ENCODE measurements at places on chromosomes 5 and 9. TPM values are rescaled to one million over a fixed set of nuclear protein-coding genes. Genes with fewer than 3 reads are reported as not detected.

The OR1Q1 gene
- not detected for total RNA-seq

- DNase-seq = no peak
Measured at GRCh38 chr5:83955916-83956315, 235.3 kb upstream of the HAPLN1 start.

The ADRA1B gene
- total RNA-seq = 0.51 TPM

The PRR16 gene
- 5.2 TPM for total RNA-seq

The DOCK2 gene
- 11.5 TPM for total RNA-seq

The CBY3 gene
- total RNA-seq = not detected

GRCh38 chr9:94867842-94868312 lies 141.4 kb downstream of the AOPEP start:
- peak; percentile 56 for DNase-seq

DNA sequence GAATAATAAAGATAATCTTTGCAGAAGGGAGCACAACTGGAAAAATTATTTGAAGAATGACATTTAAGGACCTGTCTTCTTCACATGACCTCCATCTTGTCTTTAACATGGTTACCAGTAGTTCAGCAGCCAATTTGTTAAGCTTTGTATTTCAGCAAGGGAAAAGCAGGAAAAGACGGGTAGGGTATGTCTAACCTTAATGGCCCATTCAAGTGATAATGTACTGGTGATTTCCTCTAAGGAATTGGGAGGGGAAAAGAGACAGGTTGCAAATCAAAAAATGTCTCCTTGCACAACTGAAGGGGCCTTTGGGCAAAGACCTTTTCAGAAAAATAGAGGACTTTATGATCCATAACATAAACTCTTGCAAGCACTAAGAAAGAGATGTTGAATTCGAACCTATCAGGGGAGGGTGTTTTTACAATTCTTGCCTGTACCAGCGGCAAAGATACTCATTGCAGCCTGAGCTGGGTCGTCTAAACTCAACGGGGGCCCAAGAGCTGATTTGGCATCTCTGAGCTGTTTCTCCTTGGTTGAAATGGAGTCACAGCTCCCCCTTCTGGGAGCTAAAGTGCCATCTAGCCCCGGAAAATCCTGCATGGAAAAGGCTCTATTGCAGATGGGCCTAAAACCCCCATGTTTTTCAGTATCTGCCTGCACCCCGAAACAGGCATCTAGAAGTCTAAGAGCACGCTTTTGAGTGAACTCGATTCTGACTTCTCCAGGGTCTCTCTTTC lies 3.8 kb downstream of the BRINP1 start:
- peak; percentile 61 for DNase-seq

The PRXL2C gene
- 23.1 TPM for total RNA-seq

DNA sequence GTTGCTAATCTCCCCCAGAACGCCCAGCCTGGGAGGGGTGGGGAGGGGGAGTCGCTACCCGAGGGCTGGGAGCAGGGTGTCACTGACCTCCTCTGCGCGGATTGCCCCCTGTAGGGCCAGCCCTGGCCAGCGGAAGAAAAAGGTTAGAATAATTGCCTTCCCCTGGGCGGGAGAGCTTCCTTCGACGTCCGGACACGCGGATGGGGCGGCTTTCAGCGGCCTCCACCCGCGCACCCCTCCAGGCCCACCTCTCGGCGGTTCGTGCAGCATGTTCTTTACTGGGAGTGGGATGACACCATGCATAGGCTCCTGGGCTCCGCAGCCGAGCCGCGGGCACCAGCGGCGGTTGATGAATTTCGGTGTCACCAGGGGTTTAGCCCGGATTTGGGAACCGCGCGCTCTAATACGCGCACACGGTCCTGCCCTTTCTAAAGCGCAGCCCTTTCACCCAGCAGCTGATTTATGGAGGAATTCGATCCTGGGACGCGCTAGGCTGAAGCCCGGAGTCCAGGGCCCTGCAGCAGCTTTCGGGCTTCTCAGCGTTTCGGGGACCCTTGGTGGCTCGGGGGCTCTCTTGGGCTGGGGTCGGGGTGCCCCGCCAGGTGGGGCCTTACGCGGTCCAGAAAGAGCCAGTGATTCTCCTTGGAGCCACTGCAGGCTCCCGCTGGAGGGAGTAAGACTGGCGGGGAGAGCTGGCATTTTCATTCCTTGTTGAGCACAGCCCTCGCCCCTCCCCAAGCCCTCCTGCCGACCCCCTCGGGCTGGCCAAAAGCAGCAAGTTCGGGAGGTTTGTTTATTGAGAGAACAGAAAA lies 10.1 kb downstream of the LMX1B start:
- no peak for DNase-seq

DNA sequence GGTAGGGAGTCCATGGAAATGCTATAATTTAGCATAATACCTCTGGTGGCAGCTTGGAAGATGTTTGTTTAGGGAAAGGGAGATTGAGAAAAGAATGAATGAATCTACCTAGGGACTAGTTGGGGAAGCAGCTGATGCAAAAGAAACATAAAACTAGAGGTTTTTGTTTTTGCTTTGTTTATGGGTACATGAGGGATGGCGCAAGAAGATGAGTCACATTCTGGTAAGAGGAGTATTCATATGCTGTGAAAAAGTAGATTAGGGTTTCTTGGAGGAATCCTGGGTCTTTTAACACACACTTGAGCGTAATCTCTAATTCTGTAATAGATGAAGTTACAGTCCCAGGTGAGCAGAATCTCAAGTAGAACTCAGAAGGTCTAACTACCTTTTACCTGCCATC lies 17.1 kb downstream of the C9orf43 start:
- DNase-seq = no peak

The CTSL gene
- total RNA-seq = 70.1 TPM

DNA sequence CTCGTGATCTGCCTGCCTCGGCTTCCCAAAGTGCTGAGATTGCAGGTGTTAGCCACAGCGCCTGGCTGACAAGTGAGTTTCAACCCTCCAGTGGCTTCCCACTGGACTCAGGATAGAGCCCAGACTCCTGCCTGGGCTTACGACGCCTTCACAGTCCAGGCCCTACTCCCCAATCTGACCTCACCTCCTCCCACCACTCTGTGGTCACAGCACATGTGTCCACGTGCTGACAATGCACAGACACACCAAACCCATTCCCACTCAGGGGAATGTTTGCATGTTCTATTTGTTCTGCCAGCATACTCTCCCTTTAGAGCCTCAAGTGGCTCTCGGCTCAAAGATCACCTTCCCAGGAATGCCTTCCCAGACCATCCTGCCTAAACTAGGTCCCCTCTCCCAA lies 31.1 kb upstream of the TRIM14 start:
- no peak for DNase-seq

GRCh38 chr5:147805030-147805454 lies 22.5 kb upstream of the JAKMIP2 start:
- DNase-seq = no peak

GRCh38 chr5:68440651-68441050 lies 225.1 kb downstream of the PIK3R1 start:
- no peak for DNase-seq

The MCIDAS gene
- not detected for total RNA-seq

The S1PR3 gene
- 37.6 TPM for total RNA-seq

DNA sequence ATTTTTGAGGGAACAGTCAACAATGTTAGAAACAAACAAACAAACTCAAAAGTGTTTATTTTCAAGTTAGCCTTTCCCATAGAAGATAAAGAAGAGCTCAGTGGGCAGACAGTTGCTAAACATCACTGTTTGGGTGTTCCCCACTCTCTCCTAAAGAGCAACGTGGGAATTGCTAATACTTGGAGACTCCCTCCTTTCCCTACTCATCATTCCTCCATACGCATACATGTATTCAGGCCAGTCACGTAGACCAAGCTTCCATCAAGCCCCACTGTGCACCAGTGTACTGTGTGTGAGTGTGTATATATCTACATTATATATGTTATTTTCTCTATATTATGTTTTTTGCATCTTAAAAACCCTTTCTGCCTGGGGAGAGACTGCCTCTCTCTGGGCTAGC lies 115.0 kb upstream of the EGFLAM start:
- DNase-seq = no peak

DNA sequence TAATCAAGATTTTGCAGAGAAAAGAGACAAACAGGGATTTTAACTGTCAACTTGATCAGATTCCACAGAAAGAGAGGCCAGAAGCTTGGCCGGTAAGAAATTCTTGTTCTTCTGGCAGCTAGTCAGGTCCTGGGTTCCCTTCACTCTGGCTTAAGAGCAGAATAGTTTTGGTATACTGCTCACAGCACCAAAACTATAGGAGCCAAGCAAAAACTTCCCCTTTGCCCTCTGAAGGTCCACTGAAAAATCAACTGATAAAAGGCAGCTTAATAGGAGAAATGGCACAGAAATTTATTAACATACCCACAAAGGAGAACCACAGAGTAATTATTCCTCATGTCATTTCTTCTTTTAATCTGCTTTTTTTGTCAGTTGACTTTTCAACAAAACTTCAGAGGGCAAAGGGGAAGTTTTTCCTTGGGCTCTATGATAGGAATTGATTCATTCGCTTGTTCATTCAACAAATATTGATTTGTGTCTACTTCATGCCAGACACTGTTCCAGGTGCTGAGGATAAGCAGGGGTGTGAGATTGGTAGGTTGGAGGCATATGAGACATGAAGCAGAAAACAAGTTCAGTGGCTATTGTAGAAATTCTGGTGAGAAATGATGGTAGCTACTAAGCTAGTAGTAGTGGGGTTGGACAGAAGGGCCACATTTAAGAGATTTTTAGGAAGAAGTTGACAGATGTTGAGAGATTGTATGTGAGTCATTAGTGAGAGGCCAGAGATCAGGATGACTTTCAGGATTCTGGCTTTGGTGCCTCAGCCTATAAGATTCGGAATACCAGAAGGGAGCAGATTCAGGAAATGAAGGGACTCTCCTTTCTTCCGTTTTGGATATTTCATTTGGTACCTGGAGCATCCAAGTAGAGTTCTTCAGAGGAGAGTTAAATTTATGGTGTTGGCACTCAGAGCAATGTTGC lies 20.6 kb upstream of the NNT start:
- DNase-seq = no peak

DNA sequence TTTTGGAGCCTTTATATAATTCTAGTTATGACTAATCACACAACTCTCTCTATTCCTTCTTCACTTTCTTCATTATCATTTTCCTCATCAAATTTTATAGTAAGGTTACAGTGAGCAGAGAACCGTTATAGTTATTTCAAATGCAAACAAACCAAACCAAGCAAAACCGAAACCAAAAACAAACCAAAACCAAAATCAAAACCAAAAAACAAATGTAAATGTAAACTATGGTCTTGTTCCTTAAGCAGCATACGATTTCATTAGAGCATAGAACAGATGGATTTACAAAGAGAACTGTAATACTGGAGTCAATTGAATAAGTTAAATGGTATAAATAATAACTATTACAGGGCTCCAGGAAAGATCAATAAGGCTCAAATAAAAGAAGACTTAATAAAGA lies 447.1 kb downstream of the LRRC70 start:
- DNase-seq = no peak

DNA sequence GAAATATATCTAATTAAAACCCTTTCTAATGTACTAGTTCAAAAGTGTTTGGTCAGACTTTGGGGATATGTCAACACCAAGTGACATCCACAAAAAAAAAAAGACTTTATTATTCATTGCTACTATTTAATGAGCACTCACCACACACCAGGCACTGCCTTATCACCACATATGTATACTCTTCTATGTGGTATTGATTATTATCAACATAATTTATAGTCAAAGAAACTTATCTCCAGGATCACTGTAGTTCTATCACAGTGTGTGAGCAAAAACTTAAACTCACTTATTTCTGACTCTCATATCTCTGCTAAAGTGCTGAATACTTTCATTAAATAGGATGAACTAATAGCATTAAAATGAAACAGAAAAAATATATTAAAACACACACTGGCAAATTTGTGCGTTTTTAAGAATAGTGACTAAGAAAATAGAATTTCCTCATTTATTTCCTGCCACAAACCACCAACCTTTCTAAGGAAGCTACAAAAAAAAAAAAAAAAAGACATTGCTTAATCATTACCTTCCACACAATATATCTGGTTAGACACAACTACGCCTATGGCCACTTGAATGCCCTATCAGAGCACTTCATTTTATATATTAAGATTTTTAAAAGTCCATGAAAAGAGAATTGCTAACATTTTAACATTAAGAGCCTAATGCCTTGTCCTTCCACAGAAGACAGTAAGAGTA lies 12.8 kb downstream of the SLCO4C1 start:
- no peak for DNase-seq

- DNase-seq = no peak
Measured at GRCh38 chr5:168869615-168870227, 290.6 kb upstream of the PANK3 start.

DNA sequence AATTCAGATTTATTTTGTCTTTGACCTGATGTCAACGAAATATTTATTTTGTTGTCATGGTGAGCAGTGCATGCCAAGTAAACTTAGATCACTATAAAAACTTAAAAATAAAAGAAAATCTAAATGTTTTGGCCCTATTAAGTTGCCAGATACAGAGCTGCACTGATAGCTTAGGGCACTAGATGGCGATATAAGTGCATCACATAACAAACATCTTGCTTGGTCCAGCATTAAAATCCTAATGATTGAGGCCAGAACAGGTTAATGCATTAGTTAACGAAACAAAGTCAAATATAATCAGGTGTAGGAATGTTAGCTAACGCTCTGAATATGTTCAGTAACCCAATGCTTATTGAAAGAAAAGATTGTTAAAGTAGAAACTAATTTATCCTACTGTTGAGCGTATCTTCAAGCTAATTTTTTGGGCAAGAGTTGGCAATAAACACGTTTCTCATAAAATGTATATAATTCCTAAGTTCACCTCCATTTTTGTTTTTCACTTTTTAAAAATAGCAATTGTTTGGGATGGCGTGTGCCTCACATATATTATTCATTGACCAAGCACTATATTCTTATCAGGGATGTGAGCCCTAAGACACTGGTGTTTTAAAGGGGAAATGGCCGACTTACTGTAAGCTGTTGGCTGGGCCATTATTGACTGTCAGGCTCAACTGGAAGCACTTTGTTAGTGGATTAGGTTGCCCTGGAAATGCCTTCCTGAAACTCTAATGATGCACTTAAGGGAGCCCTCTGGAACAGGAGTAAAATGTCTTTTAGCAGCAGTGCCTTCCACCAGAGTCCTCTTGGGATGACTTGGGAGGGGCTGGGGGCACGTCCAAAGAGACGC lies 33.3 kb downstream of the KCTD16 start:
- peak; percentile 82 for DNase-seq

The DNAJB5 gene
- total RNA-seq = 72.4 TPM

The HACD4 gene
- total RNA-seq = 5.8 TPM
